ENCODE measurements at places on chromosomes 1 and 21.

GRCh38 chr21:45982758-45983648 is 1.4 kb downstream of the COL6A1 start:
- DNase-seq, result no peak

- DNase-seq, result no peak
These were observed 22.6 kb upstream of the UAP1 start for GRCh38 chr1:162538815-162539431.

DNA sequence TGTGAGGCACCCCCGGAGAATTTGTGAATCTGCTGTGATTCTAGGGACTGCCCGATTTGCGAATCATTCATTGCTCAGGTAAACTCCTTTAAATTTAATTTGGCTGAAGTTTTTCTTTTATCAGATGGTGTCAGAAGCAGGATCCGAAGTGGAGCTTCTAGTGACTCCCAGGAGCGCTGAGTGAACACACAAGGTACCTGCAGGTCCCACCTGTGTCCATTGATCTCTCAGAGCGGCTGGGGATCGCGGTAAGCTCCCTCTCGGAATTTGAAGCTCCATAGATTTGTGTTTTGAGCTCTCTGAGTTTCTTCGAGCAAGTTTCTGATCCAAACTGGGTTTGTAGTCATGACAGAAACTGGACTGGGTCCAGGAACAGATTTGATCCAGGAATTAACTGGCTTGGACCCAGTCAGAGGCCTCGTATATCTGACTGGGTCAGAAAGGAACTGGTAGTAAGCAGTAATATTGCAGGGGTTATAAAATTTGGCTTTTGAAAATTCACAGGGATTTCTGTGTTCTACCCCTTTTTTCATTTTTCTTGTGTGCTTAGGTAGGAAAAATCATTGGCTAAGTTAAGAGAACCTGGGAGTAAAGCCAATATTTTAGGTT is 56.2 kb upstream of the EDEM3 start:
- no peak for DNase-seq

- DNase-seq, result no peak
These were observed 10.0 kb upstream of the CPLANE2 start for GRCh38 chr1:16246961-16247360.

GRCh38 chr1:221725735-221726672 is 15.9 kb downstream of the DUSP10 start:
- no peak for DNase-seq

- DNase-seq, result no peak
These were observed 3.9 kb downstream of the SYPL2 start for GRCh38 chr1:109470245-109470644.

DNA sequence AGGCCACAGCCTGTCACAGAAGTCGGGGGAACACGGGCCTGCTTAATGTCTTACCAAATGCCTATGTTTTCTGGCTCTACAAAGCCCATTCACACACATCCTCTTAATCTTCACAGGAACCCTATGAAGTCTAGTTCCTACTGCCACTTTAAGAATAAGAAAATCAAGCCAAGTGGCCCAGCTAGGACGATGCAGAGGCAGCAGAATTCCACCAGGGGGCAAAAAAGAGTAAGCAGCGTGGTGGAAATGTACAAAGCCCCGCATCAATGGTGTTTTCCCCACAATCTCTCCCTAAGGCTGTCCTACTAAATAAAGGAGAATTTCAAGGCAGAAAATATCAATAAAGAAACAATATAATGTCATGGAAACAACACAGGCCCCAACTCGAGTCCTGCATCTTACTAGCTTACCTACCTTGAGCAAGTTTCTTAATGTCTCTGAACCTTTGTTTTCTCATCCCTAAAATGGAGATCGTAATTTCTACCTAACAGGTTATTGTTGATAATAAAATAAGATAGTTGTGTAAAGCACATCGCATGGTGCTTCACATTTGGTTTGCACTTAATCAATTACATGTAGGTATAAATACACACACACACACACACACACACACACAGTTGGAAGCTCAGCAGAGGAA is 21.4 kb downstream of the SEC16B start:
- no peak for DNase-seq

DNA sequence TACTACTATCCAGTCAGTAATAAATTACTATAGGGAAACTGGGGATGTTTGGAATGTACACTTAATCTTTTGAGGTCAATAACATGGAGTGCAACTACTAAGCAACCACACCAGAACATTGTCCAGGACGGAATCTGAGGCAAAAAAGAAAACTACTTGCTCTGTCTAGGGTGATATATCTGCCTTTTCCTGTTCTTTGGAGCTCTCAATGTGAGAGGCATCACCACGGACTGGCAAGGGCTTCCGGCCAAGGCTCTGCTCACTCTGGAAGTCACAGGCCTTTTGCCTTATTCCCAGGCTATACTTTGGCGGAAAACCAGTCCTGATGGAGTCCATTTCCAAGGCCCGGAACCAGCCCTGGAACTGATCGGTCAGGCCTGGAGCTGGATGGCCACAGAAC is 94.2 kb downstream of the DTL start:
- DNase-seq, result no peak

- no peak for DNase-seq
These were observed 93.9 kb upstream of the CSF3R start for GRCh38 chr1:36576551-36577110.

- no peak for DNase-seq
These were observed 3.2 kb downstream of the DVL1 start for GRCh38 chr1:1345860-1346500.

DNA sequence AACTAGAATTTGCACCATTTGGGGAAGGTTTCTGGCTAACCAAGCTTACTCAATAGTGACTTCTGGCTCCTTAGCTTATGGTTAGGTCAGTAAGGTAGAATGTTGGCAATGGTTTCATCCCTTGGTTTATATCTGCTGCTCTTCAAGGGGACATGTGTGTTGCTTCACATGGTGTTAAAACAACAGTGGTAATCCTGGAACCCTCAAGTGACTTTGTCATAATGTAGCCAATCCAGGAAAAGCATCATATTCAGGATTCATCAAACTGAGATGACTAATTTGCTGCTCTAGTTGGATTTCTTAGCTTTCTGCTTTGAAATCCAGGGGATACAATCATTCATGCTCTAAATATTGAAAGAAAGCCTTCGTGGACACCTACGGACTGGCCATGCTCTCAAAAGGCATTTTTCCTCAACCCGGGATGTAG is 108.7 kb downstream of the RGL1 start:
- DNase-seq, result no peak

DNA sequence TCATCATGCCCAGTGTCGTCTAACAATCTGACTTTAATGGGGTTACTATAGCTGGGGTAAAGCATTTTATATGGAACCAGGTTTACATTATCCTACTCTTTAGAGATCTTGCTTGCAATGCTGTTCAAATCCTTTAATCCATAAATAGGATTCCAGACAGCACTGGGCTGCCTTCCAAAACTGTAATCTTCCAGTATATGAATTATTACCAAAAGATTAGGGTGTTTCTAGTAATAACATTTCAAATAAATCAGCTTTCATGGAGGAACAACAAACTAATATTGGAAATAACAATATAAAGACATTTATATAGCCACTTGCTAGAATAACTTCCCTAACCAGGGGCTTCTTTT is 88.6 kb upstream of the PLXNA2 start:
- no peak for DNase-seq

- DNase-seq, result no peak
These were observed 650 bp downstream of the TNFAIP8L2 start for GRCh38 chr1:151157067-151157531.

GRCh38 chr1:230044729-230045128 is 22.3 kb upstream of the GALNT2 start:
- DNase-seq, result no peak

GRCh38 chr1:74952786-74953185 is 181.4 kb upstream of the LHX8 start:
- DNase-seq, result no peak

DNA sequence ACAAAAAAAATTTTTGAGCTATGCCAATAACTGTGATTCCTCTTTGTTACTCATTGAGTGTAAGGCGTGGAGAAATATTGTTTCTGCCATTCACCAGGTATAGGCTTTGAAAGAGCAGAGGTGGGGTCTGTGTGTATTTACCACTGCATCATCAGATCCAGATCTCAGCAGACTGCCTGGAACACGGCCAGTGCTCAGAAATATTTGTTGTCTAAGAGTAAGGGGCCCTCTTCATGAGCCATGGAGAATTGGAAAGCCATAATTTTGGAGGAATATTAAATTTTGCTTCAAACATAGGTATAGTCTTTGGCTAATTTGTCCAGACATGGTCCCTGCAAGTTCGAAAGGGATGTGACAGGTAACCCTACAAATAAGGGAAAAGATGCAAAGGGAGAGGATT is 231.3 kb upstream of the IRF2BP2 start:
- DNase-seq, result no peak

- no peak for DNase-seq
These were observed 21.1 kb upstream of the KCNH1 start for GRCh38 chr1:211155040-211155439.

GRCh38 chr1:21124846-21125245 is 51.9 kb downstream of the EIF4G3 start:
- DNase-seq, result no peak

DNA sequence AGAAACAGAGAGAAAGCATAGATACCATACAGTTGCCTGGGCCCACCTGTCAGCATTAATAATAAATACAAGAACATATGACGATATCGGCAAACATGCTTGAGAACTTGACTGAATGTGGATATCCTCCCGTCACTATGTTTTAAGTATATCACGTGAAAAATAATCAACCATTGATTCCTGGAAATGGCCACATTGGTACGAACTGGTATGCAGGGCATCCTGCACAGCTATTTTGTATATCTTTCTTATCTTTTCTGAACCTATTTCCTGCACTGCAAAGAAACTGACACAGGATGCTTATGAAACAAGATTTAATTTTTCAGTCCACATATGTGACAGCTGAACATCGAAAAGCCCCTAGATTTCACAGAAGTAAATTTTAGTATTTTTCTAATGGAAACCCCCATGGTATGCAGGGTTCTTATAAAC is 22.8 kb upstream of the RGS1 start:
- DNase-seq, result no peak

GRCh38 chr1:216883518-216883917 is 160.3 kb upstream of the ESRRG start:
- DNase-seq, result no peak

DNA sequence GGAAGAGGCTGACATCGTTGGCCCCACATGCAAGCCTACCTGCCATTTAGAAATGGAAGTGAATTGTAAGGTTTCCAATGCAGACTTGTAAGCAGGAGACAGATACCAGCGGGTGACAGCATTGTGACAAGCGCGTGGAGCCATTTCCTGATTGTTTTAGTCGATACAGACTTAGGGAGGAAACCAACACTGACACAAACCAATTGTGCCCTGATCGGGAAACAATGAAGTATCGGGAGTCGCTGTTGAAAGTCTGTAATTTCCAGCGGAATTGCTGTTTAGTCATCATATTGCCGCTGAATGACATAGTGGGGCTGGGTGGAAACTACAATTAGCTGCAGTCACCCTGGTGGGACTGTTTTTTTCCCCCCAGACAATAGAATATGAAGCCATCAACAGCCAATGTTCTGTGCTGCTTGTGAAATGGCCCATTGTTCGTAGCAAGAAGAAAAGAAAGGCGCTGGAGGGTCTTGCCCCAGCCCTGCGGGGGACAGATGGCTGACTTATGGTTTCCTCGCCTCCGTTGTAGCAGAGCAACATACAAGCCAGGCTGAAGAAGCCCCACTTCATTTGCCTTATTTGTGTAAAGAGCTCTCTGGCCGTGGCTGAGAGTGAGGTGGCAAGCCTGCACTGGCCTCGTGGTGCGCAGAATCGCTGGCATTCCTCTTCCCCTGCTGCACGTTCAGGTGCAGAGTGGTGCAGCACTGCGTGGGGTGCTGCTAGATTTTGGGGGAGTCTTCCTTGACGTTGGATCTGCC is 462.7 kb downstream of the CAMTA1 start:
- no peak for DNase-seq

DNA sequence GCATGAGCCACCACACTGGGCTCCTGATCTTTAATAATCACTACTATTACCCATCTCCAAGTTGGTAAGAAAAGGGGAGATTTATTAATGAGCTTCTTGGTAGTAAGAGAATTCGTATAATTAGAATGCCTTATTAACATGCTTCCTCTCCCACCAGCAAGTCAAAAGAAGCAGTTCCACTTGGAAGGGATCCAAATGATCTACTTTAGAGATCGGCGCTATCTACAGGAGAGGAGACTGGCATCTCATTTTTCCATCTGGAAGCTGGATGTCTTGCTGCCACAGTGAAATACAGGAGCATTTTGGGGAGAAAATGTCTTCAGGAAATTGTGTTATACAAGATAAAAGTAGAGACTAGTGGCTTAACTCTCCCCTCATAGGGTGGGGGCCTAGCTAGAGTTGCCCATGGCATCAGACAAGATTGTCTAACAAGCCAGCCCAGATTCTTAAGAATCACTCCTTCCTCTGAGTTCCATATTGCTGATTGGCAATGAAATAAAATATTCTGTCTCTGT is 33.6 kb upstream of the CAMSAP2 start:
- no peak for DNase-seq

- no peak for DNase-seq
These were observed 57.1 kb upstream of the C1orf87 start for GRCh38 chr1:60130703-60131102.

DNA sequence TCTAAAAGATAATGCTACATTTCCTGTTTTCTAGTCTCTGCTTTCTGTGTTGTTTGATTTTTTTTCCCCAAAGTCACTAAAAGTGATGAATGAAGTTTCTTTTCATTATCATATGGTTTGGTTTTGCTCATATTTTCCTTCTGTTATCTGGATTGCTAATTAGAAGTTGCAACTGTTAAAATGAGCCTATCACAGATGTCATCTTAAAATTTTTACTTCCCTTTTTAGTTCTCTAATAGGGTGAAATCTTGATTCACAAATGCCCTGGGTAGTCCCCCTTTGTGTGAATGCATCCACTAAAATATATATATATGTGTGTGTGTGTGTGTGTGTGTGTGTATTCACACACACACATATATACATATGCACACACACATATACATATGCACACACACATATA is 144.1 kb downstream of the GREM2 start:
- DNase-seq, result no peak

- DNase-seq, result no peak
These were observed 1034.1 kb upstream of the PRMT6 start for GRCh38 chr1:106022312-106022902.

GRCh38 chr1:156754219-156754618 is 2.7 kb upstream of the HDGF start:
- DNase-seq, result no peak

DNA sequence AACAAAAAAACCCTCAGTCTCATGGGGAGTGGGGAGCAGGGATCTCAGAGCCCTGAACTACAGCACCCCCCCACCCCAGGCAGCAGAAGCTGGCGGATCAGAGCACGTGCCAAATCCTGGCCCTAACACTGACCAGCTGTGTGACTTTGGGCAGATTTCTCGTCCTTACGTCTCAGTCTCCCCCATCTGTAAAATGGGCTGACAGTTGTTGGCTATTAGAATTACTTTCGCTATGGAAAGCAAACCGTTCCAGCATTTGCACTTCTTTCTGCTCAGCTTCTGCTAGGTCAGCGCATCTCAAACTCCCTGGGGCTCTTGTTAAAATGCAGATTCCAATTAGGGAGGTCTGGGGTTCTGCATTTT is 15.5 kb downstream of the TNFRSF8 start:
- no peak for DNase-seq

- no peak for DNase-seq
These were observed 2.6 kb upstream of the TMCO4 start for GRCh38 chr1:19802269-19802668.

- DNase-seq, result no peak
These were observed 12.2 kb downstream of the FAM131C start for GRCh38 chr1:16061266-16061665.

All from epithelial cell of proximal tubule (primary cell).